ENCODE measurements at places on chromosomes 4 and X. TPM values are rescaled to one million over a fixed set of nuclear protein-coding genes. Genes with fewer than 3 reads are reported as not detected.

- no peaks in the 10 kb centered on the region for H3K36me3 ChIP-seq
- H3K27me3 ChIP-seq = no peaks in the 10 kb centered on the region
- no peak for DNase-seq
- no peaks in the 10 kb centered on the region for H3K4me1 ChIP-seq
- no peak overlapping the region for H3K4me3 ChIP-seq
Observed at GRCh38 chr4:41050116-41050515, 164.2 kb downstream of the APBB2 start.

GRCh38 chr4:5956285-5957021 is 61.8 kb downstream of the C4orf50 start:
- H3K4me3 ChIP-seq = no peak overlapping the region
- DNase-seq = no peak
- H3K36me3 ChIP-seq = no peaks in the 10 kb centered on the region

GRCh38 chr4:149062997-149063396 is 620.8 kb upstream of the NR3C2 start:
- no peaks in the 10 kb centered on the region for H3K27me3 ChIP-seq
- H3K4me3 ChIP-seq = no peak overlapping the region

DNA sequence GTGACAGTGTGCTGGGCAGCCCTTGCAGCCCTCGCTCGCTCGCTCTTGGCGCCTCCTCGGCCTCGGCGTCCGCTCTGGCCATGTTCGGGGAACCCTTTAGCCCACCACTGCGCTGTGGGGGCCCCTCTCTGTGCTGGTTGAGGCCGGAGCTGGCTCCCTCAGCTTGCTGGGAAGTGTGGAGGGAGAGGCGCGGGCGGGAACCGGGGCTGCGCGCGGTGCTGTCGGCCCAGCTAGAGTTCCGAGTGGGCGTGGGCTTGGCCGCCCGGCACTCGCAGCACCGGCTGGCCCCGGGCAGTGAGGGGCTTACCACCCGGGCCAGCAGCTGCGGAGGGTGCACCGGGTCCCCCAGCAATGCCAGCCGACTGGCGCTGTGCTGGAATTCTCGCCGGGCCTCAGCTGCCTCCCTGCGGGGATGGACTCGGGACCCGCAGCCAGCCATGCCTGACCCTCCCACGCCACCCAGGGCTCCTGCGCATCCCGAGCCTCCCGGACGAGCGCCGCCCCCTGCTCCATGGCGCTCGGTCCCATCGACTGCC is 770.1 kb upstream of the GALNTL6 start:
- DNase-seq = no peak
- H3K27me3 ChIP-seq = no peaks in the 10 kb centered on the region
- H3K4me1 ChIP-seq = no peaks in the 10 kb centered on the region
- H3K4me3 ChIP-seq = no peak overlapping the region
- no peak overlapping the region for H3K27ac ChIP-seq

DNA sequence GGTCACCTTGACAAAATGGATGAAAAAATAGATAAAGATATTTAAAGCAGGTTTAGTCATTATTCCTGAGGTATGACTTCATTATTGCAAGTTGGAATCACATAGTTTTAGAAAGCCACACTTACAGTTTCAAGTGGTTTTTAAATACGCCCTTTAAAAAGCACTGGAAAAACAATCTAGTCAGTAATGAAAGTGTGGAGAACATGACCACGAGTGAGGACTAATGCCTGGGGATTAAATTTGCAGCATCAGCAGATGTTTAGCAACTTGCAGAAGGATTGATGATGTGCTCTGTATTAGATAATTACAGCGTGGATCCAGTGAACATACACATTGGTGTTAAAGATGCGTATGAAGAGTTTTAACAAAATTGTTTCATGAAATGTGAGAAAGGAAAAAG is 5.9 kb downstream of the SPARCL1 start:
- H3K4me1 ChIP-seq = peaks cover 7% of the 10 kb centered on the region
- no peak overlapping the region for H3K4me3 ChIP-seq
- no peaks in the 10 kb centered on the region for H3K36me3 ChIP-seq
- H3K27ac ChIP-seq = peak overlapping the region; percentile 89

- DNase-seq = peak; percentile 15
- H3K27ac ChIP-seq = no peak overlapping the region
- H3K4me1 ChIP-seq = peaks cover 4% of the 10 kb centered on the region
- no peaks in the 10 kb centered on the region for H3K36me3 ChIP-seq
- no peak overlapping the region for H3K4me3 ChIP-seq
Observed at GRCh38 chr4:3342182-3342854, 49.5 kb downstream of the RGS12 start.

GRCh38 chrX:13179100-13179499 is 134.7 kb upstream of the FAM9C start:
- H3K27ac ChIP-seq = no peak overlapping the region
- no peak for DNase-seq
- no peaks in the 10 kb centered on the region for H3K27me3 ChIP-seq
- no peak overlapping the region for H3K4me3 ChIP-seq
- H3K36me3 ChIP-seq = no peaks in the 10 kb centered on the region
- H3K4me1 ChIP-seq = no peaks in the 10 kb centered on the region

VCX gene
- total RNA-seq = not detected

NEXMIF gene
- total RNA-seq = 1.6 TPM

SMIM10L2A gene
- 2.0 TPM for total RNA-seq

DMP1 gene
- not detected for total RNA-seq

All from breast epithelium (tissue), 4 donors.